ENCODE measurements at places on chromosomes 16 and 17.
A peak's percentile ranks its signal among the peaks of the same experiment; 100 is the strongest.

GRCh38 chr17:80117491-80118401, 16.4 kb downstream of the GAA start:
- peak; percentile 12 for DNase-seq

GRCh38 chr16:77684181-77684526, 38.2 kb upstream of the NUDT7 start:
- DNase-seq = no peak

DNA sequence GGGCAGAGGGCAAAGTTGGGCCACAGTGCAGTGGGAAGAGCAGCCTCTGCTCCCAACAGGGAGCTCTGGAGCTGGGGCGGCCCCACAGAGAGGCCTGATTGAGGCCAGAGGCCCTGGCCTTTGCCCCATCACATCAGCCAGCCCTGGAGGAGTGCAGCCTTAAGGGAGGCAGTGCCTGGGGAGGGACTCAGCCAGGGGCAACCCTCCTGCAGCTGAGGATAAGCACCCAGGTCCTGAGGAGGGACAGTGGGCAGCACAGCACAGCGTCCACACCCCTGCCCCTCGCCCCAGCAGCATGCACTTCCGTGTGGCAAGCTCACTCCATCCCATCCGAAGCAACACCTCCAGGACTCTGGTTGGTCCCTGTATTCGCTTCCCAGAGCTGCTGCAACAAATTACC, 61.9 kb upstream of the CBX4 start:
- no peak for DNase-seq

DNA sequence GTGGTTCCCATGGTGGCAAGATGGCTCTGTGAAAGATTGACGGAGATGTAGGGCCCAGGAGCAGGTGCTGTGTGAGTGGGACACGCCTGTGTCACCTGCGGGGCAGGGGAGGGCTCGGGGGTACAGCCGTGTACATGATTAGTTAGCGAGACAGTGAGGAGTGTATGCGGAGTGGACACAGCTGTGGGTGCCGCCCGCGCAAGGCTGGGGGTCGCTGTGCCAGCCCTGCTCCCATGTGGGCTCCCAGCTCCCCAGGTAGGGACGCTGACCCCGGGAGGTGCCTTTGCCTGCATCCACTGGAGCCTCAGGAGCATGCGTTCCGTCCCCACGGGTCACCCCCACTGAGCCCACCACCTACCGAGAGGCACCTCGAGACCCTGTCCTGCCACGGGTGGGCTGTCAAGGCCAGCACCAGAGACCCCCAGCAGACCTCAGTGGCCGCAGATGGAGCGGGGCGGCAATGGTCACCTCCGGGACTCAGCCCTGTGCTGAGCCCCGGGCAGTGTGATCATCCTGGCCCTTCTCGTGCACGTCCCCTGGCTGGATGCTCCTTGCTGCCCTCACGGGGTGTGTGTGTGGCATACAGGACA, 7.4 kb downstream of the CAPN15 start:
- DNase-seq = no peak

- no peak for DNase-seq
Observed at GRCh38 chr17:82457073-82457928, 1.2 kb upstream of the NARF start.

DNA sequence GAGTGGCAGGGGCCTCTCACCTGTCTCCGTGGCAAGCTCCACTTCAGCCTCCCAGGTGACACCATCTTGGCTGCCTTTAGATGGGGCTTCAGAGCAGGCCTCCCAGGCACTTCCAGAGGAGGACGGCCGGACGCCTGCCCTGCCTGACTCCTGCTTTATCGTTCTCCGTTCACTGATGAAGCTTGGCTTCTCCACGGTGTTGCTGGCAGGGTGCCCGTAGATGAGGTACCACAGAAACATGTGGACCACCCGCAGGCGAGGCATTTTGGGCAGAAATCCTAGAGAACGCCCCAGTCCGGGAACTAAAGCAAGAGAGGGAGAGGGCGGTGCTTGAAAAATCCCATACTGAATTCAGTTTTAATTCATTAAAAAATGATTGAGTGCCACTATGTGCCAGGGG, 54.5 kb downstream of the GTF3C1 start:
- DNase-seq = no peak

- DNase-seq = peak; percentile 59
Observed at GRCh38 chr17:81371910-81372760, 23.1 kb upstream of the BAHCC1 start.

- peak; percentile 96 for DNase-seq
Observed at GRCh38 chr16:4370570-4371356, 885 bp upstream of the VASN start.

DNA sequence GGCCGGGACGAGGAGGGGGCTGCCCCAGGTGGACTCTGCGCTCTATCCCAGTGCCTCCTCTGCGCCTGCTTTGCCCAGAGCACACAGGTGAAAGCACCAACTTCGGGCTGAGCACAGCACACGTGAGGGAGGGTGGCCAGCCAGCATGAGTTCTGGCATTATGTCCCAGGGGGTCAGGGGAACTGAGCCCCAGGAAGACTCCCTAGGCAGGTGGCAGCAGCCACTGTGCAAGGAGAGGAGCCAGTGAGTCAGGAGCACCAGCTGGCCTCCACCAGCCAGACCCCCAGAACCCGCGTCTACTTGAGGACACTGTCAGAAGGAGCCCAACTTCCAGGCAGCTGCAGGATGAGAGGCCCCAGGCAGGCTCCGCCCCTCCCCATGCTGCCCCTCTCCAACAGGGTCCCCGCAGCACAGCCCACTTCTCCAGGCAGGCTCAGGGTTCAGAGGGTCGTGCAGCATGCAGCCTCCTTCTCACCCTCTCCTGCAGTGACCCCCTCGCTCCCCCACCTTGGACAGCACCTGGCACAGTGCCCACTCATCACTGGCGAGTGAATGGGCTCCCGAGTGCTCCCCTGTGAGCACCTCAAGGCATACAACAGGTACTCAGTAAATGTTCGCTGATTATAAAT, 44.2 kb upstream of the RASD1 start:
- no peak for DNase-seq

- DNase-seq = no peak
Observed at GRCh38 chr17:82400206-82400605, 17.9 kb upstream of the HEXD start.

- peak; percentile 40 for DNase-seq
Observed at GRCh38 chr16:83903751-83904150, 4.8 kb downstream of the MLYCD start.

DNA sequence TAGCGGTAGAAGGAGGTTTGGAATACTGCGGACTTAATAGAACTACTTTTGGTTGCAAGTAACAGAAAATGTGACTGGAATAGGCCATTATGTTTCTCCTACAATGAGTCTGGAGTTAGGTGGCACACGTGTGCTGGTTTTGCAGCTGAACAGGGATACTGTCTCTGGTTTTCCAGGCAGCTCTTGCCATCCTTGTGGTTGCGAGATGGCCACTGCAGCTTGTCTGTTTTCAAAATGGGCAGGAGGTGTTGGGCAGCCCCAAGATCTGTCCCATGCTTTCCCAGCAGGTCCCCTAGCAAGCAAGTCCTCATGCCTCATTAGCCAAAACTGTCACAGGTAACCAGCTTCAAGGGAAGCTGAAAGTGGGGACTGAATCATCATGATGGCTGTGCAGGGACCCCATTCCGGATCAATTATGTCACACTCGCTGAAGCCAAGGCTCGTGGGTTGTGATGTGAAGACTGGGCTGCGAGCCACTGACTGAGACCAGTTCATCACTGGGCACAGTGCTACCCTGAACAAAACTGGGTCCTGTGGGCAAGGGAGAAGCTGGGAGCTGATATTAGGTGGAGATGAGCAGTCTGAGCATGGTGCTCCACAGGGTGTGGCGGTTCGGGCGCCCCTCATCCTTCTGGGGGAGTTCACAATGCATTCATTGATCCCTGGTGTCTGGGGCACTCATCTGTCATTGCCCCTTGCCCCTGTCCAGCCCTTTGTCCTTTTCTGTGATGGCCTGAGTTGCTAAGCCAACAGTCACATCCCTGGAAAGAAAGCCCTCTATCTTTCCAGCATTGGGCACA, 82.1 kb downstream of the KSR1 start:
- DNase-seq = no peak

DNA sequence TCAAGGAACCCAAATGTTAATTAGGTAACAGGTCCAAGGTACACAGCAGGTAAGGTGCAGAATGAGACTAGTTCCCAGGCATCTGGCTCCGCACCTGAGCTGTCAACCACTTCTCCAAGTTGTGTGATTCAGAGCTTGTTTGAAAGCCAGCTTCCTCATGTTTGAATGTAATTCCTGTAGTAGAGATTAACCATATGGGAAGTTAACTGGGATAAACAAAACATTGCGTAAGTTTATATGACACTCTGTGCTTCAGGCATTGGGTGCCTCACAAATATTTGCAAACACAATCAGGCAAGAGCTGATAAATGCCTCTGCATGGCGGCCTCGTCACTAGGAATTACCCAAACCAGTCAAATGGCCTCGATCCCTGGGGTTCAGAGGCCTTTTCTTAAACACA, 27.9 kb upstream of the CPHXL start:
- DNase-seq = no peak

DNA sequence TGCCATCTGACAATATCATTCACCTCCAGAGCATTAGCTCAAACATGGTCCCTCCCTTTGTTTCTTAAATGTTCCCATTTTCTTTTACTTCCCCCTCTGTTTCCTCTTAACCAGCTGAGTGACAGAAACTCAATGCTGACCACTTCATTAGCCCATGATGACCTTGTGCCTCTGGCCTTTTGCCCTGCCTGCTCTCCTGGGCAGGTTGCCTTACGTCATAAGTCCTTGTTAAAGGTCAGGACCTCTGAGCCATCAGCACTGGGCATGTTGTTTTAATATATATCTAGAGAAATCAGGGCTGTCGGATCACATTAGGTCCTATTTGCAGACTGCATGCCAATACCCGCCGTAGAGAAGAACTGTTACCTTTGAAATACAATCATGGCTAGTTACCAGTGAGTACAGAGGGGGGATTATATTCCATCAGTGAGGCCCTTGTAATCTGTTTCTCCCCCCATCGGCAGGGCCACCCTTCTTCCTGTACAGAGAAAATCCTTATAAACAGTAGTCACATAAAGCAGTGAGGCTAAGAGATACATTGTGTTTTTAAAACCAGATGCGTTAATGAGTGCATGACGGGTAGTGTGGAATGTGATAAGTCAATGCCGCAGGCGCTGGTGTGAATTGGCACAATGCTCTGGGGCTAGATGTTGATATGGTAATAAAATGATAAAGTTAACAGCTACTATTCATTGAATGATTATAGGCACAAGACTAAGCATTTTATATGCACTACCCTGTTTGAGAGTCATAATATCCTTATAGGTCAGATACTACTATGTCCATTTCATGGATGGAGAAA, 94.3 kb upstream of the ZFHX3 start:
- no peak for DNase-seq

DNA sequence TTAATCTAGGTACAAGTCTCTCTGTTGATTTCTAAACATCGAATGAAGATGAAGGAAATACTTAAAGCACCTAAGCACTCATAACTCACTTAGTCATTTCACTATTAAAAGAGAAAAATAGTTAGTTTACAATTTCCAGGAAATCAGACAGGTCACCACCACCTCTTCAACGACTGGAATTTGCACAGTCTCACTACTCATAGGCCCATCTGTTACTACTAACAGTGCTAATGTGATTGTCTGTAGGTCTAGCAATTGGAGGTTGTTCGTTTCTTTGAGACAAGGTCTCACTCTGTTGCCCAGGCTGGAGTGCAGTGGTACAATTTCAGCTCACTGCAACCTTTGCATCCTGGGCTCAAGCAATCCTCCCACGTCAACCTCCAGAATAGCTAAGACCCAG, 444.6 kb downstream of the MAF start:
- no peak for DNase-seq

GRCh38 chr16:69520800-69521602, 44.8 kb upstream of the NFAT5 start:
- no peak for DNase-seq

Measured in hepatic stellate cell (primary cell).